NCI-H1436 treated with DMSO at 0.1 percent for 48 hours (cell line): ENCODE measurements at places on chromosomes 3 and 15.

GRCh38 chr3:50390508-50391224 lies 31.3 kb upstream of the TMEM115 start:
- DNase-seq = no peak

GRCh38 chr3:30521156-30521715 lies 85.2 kb upstream of the TGFBR2 start:
- DNase-seq = no peak

- no peak for DNase-seq
Measured at GRCh38 chr15:58303236-58303635, 128.6 kb upstream of the LIPC start.

DNA sequence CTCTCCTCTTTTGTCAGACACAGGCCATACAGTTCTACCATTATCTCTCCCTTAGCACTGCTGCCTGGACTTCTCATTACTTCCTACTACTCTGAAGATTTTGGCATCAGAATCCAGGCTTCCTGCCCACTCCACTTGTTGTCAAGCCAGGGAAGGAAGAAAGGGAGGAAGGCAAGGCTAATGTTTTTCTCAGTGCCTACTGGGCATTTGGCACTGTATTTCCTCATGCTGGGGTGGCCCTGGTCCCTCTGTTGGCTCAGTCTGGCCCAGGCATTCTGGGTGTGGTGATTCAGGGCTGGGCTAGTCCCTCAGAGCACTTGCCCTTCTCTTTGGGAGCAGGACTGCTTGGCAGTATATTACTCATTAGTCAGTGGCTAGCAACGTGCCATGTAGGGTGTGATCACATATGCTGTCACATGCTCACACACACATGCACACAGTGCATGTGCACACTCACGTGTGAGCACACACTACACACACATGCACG lies 52.9 kb downstream of the BSN start:
- no peak for DNase-seq

DNA sequence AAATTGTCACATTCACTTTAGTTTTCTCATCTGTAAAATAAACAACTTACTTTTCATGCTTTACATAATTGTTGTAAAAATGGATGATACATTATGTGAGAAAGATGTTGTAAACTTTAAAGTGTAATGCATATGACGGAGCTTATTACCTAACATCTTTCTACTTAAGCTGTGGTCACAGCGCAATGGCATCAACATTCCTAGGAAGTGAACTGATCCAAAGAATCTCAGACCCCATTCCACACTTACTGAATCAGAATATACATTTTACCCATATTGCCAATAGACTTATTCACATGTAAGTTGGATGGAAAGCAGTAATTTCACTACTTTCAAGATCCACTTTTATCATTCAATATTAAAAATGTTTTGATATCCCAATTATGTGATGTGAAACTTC lies 497.5 kb downstream of the FGF12 start:
- no peak for DNase-seq

- no peak for DNase-seq
Measured at GRCh38 chr3:142434503-142434902, 13.3 kb downstream of the XRN1 start.

DNA sequence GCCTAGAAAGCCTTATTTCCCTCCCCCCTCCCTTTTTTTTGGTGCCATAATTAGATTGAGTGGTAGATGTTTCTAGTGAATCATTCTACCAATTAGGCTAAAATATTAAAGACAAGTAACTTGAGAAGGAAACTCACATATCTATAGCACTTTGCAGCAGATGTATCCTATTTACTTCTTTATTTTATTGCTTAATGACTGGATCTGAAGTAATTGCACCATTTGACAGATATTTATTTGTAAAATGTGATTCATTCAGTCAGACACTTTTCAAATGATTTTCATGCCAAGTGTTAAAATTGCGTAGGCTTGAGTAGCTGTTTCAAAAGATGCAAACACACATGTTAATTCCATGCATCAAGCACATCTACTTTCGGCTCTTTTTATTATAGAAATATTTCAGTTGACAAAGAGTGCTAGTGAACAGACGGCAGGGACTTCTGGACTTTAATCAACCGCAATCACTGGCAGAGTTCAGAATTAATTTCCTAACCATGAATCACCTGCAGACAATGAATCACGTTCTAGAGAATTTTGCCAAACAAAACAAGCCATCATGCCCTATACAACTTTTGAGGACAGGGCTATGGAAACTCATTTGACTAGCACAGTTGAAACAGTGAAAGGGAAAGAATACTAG lies 636.8 kb downstream of the MECOM start:
- DNase-seq = peak; percentile 92

- peak; percentile 73 for DNase-seq
Measured at GRCh38 chr3:189270248-189270832, 98.6 kb downstream of the TPRG1 start.

GRCh38 chr3:58350627-58351013 lies 17.9 kb downstream of the PXK start:
- no peak for DNase-seq

DNA sequence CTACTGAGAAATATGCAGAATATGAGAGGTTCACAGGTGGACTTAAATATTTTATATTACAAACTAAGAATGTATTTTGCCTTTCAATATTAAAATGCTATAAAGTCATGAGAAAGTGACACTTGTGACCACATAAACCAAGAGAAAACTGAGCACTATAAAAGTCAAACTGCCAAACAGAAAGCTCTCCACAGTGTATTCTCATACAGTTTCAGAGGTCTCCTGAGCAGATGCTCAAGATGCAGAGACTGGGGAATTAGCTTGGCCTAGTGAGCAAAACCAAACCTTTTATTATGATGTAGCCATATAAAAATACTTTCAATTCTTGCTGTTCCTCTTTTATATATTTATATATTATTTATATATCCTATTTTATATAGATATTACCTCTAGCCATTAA lies 227.8 kb downstream of the TBC1D5 start:
- DNase-seq = no peak

- no peak for DNase-seq
Measured at GRCh38 chr3:107765524-107765923, 242.8 kb downstream of the BBX start.

- no peak for DNase-seq
Measured at GRCh38 chr15:92449476-92449875, 55.8 kb downstream of the ST8SIA2 start.

DNA sequence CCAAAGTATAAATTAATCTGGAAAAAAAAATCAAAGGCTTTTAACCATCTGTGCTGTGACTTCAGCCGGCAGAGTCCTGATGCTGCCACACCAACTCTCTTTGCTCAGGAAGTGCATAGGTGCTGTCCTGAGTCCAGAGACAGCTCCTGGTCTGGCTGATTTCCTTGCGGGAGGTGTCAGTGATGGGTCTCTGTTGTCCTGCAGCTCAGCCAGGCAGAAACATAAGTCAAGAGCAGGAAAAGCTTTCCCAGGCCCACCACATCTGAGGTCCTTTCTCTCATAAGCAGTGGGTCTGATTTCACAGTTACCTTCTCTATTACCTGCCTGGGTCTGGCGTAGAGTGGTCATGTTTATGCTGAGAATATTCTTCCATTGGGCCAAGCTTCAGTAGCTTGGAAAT lies 19.4 kb downstream of the CHST2 start:
- DNase-seq = no peak

- DNase-seq = no peak
Measured at GRCh38 chr3:82274897-82275296, 513.5 kb upstream of the GBE1 start.

DNA sequence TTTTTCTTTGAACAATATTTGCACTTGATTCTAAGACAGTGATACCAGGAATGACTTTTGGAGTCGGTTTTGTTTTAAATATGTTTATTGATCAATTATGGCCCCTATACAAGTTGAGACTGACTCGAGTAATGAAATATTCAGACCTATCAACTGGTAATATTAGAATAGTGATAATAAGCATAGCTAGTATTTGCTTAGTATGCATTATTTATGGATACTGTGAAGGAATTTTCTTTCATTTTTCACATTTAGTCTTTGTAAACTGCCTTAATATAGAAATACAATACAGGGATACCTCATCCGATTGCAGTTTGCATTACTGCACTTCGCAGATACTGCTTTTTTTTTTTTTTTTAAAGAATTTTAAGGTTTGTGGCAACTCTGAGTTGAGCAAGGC lies 107.9 kb downstream of the CNTN4 start:
- DNase-seq = no peak

- no peak for DNase-seq
Measured at GRCh38 chr3:188303286-188303799, 149.4 kb downstream of the LPP start.

DNA sequence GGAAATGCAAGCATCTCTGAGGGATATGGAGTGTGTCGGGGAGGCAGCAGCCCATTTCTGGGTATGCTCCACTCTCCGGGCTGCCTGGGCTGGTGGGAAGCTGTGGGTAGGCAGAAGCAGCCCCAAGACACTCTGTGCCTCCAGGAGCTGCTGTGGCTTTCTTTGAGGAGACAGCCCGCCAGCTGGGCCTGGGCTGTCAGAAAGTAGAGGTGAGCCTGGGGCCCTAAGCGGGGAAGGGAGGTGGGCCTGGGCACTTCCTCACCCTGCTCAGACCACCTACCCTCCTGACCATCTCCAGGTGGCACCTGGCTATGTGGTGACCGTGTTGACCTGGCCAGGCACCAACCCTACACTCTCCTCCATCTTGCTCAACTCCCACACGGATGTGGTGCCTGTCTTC lies 1.7 kb downstream of the ACY1 start:
- DNase-seq = no peak

DNA sequence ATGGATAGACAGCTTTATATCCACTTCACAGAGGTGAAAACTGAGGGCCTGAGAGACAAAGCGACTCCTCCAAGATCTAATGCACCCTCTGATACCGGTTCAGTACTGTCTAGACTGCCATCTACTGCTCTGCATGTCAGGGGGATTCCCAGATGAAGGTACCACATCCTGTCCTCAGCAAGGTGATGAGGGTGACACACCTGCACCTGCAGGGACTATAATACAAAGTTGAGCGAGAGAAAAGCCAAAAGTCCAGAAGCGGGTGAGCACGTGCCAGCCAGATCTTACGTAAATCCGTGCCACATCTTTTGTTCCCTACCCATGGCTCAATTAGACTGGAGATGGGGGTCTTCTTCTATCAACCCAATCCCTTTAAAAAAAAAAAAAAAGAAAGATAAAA lies 32.4 kb upstream of the HES1 start:
- DNase-seq = no peak
